ENCODE measurements at places on chromosomes 2 and 18.
A peak's percentile ranks its signal among the peaks of the same experiment; 100 is the strongest.

DNA sequence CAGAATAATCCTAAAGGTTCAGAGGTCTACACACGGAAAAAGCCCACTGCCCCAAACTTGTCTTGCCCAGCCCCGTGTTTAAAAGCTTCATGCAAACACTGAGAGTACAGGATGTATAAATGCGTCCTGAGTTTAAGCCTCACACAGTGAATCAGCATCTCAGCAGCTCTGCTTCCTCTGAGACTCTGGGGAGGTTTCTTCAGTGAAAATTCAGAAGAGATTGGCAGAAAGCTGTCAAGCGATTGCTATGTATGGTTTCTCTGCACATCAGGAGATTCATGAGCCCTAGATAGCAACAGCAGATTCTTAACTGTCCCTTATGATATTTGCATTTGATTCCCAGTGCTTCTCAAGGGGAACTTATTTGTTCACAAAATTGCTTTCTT, 27.1 kb downstream of the CRACDL start:
- no peak for DNase-seq

DNA sequence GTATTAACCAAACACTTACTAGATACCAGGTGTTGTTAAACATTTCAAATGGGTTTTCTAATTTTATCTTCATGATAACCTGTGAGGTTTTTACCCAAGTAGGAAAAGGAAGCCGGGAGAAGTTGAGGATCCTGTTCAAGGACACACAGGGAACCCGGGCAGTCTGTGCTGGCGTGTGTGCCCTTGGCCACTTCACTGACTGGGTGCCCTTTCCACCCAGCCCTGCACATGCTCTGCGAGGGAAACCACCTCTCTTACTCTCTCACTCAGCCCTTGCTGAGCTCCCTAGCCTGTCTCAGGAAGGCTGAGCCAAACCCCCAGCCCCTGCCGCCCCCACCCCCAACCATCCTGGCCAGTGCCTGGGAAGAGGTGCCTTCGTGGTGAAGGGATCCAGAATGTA, 51.8 kb downstream of the TEX44 start:
- DNase-seq: no peak

DNA sequence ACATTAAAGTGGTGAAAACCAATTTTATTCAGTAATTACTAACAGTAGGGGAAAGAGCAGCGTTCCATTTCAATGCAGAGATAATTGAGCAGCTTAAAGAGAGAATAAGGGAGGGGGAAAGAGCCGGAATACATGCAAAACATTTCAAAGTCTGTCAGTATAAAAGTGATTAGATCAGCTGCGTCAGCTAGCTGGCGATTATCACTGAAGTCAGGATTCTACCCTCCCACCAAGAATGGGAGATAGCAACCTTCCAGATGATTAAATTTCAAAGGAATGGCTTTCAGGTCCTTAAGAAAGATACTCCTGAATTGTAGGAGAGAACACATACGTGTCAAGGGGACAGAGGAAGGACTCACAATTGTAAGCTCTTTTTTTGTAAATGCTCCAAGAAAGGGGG, 2.7 kb upstream of the ZC3H6 start:
- no peak for DNase-seq

DNA sequence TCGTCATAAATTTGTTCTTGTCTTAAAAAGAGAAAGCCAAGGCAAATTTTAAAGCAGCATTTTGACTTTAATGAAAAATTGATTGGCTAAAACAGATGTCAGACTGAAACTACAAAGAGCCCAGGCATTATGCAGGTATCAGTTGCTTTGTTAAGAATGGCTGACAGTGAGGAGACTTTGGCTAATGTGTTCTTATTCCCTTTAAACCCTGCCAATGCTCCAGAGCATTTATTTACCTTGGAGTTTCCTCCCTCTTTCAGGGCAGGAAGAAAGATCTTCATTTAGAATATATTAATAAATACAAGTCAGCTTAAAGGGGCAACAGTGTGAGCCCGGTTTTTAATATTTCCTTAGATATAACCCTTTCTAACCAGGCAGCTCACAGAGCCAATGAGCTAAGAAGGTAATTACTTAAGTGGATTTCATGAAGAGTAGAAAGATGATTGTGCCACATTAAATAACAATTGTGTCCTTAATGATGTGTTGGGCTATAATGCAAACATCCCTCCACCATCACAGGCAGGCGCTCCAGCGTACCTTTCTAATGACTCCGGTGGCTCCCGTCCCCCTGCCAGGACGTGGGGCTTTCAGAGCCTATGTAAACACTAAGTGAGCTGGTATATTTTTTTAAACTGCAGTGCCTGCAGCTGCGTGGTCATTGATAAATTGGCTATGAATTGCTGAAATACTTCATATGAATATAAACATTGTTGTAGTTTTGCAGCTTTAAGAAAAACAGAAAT, 349.4 kb upstream of the POU3F3 start:
- no peak for DNase-seq

GRCh38 chr18:581096-581495, 916 bp downstream of the CETN1 start:
- no peak for DNase-seq

DNA sequence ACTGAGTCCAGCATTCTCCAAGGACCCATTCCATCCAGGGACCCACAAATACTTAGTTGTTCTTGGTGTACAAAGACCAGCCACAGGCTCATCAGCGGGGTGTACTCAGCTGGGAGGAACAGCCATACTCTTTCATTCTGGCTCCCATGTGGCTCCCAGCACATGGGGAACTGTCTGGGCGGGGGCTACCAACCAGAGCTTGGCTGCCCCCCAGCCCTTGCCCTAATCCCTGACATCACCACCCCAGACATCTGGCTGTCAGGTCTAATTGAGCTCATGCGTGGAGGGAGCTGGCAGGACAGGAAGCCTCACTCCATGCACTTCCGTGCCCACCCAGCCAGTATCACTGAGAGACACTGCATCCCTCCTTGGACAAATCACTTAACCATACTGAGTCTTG, 283.6 kb downstream of the DYSF start:
- DNase-seq: no peak

DNA sequence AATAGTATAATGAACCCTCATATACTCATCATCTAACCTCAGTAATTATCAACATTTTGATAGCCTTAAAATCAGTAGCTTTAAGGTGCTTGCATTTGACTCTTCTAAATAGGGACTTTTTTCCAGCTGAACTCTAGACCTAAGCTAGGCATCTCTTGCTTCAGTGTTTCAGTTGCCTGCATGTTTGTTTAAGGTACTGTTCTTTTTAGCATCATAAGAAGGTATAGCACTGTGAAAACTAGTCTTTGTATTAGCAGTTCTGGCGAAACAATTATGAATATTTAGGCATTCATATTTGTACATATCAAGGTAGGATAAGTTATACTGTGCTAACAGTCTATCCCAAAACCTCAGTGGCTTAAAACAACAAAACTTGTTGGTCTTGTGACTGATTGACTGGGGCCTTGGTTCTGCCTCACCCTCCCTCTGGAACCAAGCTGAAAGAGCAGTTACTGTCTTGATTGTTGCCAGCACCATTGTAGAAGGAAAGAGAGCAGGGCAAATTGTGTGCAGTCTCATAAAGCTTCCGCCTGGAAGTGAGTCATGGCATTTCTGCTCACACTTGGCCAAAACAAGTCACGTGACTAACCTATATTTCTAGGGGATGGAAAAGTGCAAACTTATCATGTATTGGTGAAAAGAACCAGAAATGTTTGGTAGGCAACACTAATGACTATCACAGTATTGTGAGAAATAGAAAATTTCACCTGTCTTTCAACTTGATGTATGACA, 24.3 kb downstream of the GALNT1 start:
- no peak for DNase-seq

- peak; percentile 90 for DNase-seq
These were observed 84.6 kb upstream of the CERS6 start for GRCh38 chr2:168371273-168372019.

DNA sequence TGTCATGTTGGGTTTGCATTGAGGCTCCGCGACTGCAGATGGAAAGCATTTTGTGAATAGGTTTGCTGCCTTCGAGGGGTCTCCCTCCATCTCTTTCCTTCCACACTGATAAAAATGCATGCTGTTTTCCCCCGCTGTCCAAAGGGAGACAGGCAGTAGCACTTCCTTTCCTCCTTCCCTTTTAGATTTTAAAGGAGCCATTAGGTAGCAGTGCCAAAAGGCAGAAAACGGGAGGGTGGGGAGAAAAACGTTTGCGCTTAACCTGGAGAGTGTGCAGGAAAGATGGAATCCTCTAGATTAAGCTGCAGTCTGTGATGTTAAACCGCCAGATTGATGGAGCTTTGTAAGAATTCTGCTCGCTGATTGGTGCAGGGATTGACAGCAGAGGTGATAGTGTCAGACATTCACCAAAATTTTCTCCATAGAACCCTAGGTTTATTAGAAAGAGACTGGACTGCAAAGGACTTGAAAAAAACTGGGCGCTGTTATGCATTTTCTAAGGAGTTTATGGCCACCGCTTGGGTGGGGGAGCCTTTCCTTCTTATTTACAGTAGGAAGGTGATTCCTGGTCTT, 688 bp downstream of the MAPRE2 start:
- no peak for DNase-seq

DNA sequence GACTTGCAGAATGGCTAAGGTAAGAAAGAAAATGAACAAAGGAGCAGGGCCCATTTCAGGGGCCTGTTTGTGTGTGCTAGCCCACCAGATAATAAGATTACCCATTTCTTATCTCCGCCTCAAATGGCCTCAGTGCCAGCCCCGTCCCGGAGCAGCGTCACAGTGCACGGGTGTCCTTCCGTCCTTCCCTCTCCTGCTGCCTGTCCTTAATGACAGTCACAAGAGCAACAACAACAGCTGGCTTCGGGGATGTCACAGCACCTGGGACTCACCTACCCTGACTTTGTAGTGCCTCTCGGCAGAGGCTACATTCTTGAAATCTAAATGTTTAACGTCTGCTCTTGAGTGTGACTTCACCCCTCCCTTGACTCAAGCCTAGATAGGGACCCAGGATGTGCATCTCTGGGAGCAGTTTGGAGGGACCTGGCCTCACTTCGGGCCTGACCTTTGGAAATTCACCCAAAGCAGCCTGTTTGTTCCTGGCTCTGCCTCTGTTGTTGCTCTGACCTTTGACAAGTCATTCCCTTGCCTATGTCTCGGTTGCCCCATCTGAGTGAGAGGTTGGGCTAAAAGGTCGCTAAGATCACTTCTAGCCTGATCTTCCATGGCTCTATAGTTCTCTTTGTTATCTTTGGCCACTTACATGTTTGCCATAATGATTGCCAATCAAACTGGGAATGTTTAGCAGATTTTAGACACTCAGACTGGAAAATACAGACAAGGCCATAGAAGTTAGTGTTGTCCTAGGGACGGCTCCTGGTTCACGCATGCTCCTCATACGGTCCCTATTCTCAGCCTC, 122.5 kb downstream of the KLHL29 start:
- no peak for DNase-seq

GRCh38 chr2:238811293-238811692, 36.6 kb upstream of the TWIST2 start:
- DNase-seq: no peak
